ENCODE measurements at places on chromosomes 3 and 15.

- DNase-seq = no peak
Observed at GRCh38 chr3:62824965-62825592, 50.1 kb downstream of the CADPS start.

GRCh38 chr3:104846270-104846669 is 520.4 kb upstream of the ALCAM start:
- DNase-seq = no peak

GRCh38 chr3:9122732-9123364 is 126.6 kb downstream of the SRGAP3 start:
- DNase-seq = no peak

GRCh38 chr15:52405856-52406255 is 110.3 kb upstream of the MYO5C start:
- DNase-seq = peak; percentile 69

DNA sequence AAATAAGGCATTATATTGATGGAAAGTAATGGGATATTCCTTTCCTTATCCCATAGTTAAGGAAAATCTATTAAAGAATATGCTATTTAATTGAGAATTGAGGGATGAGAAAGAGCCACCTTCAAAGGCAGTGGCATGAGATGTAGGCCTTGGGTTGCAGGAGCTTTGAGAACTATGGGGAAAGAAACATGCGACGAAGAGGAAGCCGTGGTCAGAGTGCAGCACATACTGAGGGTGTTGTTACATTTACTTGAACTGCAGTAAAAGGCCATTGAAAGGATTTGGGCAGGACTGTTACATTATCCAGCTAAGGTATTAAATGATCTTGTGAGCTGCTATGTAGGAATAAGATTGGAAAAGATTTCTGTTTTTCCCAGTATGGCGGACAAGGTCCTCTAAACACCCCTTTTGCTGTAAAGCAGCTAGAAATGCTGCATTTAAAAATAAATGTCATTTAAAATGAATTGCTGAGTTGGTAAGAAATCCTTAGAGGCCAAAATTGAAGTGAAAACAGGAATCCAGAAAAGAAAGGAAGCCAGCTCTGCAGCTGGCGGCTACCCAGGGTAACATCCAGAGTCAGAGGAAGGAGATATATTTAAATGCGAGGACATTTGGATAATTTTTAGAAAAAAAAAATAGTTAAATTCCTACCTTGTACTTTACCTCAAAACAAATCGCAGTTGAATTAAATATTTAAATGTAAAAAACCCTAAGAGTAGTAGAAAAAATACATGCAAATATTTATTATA is 61.7 kb downstream of the IL1RAP start:
- peak; percentile 15 for DNase-seq

GRCh38 chr15:83538682-83539081 is 91.5 kb downstream of the SH3GL3 start:
- DNase-seq = no peak

- DNase-seq = no peak
Observed at GRCh38 chr15:39414201-39414600, 166.7 kb upstream of the THBS1 start.

DNA sequence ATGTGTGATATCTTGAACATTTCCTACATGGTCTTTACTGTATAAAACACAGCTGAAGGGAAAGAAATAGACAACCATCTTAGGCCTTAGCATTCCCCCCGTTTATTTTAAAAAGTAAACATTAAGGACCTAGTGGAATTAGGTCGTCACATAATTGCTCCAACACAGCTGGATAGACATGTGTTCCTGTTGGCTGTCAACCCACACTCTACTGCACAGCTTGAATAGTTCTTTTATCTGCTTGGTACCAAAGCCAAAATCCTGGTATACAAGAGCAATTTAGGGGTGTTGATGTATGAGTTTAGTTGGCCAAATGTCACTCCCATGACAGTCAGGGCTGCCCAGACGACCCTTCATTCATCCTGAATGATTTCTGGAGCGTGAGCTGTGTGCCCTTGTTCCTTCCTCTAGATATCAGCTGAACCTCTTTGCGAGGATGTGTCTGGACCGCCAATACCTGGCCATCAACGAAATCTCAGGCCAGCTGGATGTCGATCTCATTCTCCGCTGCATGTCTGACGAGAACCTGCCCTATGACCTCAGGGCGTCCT is 179.7 kb downstream of the ITPR1 start:
- DNase-seq = no peak

GRCh38 chr3:148997623-148998022 is 6.3 kb downstream of the GYG1 start:
- no peak for DNase-seq

- peak; percentile 62 for DNase-seq
Observed at GRCh38 chr3:78912259-78912658, 855.5 kb downstream of the ROBO1 start.

GRCh38 chr3:55554634-55555425 is 67.7 kb upstream of the WNT5A start:
- no peak for DNase-seq

DNA sequence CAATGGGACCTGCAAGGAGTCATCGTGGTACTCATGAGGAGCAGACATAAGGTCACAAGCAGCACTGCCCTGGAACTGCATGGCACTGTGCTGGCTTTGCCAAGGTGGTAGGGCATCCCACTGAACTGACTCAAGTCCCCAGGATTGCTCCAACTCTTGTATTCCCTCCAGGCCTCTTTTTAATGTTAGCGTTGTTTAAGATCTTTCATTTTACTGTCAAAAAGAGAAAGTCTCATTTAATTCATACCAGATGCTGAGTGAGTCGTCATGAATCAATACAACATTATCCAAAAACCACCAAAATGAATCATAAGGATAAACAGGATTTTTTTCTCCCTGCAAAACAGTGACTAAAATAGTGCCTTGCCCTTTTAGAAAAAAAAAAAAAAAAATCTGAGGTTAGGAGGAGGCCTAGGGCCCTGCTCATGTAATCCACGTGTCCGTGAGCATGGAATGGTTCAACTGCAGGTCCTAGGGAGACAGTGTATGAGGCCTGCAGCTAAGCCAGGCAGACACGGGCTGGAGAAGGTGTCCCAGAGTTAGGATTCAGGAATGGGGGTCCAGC is 36.7 kb upstream of the BLM start:
- DNase-seq = no peak

DNA sequence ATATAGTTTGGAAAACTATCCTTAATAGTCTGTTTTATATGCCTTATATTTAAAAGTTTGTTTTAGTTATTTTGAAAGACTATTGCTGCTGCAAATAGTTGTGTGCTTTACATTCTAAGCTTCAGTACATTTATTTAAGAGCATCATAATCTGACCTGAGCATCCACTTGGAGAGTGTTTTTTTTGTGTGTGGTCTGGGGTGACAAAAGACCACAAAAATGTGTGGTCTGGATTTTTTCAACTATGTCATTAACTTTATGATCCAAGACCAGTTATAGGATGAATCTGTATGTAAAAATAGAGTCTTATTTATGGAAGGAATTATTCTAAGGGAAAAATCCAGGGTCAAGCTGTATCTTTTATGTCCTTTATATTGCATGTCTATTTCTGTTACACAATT is 77.4 kb downstream of the SLTM start:
- no peak for DNase-seq

DNA sequence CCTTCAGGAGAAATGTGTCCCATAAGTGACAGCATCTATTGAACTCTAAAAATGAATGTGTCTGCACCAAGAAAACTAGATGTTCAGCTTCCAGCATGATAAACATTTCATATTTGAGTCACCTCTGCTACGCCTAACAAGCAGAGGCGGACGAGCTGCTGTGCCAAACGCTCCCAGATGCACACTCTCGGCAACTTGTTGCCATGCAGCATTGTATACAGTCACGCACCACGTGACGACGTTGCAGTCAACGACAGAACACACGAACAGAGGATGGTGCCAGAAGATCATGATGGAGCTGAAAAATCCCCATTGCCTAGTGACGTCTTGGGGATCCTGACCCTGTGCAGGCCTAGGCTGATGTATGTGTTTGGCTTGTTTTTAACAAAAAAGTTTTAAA is 137.5 kb downstream of the XXYLT1 start:
- DNase-seq = peak; percentile 55

GRCh38 chr3:72482589-72483321 is 365.5 kb downstream of the SHQ1 start:
- no peak for DNase-seq

DNA sequence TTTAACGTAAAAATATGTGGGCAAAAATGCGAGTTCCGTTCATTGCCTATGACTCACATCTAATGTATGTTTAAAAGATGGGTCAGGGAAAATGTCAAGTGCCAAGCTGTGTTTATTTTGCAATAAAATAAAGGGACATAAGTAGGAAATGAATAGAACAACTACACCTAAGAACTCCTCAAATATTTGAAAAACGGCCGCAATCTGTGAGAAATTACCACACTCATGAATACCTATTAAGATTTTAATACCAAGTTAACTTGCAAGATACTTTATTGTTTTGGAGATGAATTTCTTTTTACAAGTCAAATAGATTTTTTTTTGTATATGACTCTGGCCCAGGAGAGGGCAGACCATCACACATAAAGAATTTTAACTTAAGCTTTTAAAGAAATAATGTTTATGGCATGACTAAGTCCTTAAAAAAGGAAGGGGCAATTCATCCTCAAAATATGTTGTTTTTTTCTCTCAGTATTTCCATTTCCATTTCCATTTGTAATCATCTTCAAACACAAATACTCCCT is 152.7 kb downstream of the SUCNR1 start:
- DNase-seq = peak; percentile 6

DNA sequence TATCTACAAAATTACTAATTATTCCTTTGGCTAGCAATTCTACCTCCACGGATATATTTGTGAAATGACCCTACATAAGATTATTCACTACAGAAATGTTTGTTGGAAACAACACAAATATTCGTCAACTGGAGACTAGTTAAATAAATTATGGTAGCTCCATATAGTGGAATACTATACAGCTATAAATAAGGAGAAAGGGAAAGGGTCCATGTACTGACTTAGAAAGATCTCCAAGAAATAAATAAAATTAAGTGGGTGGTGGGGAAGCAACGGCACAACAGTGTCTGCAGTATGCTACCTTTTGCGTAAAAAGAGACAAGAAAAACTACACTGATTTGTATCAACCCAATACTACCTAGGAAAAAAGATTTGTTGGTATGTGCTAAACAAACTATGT is 96.7 kb upstream of the BHLHE40 start:
- no peak for DNase-seq

DNA sequence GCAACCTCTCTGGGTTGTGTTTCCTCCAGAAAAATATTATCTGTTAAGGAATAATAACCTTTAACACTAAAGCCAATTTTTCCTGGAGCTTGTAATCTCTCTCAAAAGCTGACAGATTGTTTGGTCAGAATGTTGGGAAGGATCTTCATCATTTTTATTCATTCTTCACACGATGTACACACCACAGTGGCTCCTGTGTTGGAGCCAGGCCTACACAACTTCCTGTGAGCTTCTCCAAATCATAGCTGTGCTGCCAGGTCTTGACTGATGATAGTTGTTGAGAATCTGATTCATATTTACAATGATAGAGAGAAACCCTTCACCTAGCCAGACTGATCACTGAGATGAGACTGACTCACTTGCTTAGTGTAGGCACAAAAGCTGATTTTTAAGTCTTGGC is 151.0 kb upstream of the ROBO2 start:
- DNase-seq = peak; percentile 60

GRCh38 chr15:50224606-50225005 is 40.9 kb downstream of the HDC start:
- DNase-seq = no peak

- no peak for DNase-seq
Observed at GRCh38 chr15:65914981-65915925, 46.0 kb downstream of the RAB11A start.

DNA sequence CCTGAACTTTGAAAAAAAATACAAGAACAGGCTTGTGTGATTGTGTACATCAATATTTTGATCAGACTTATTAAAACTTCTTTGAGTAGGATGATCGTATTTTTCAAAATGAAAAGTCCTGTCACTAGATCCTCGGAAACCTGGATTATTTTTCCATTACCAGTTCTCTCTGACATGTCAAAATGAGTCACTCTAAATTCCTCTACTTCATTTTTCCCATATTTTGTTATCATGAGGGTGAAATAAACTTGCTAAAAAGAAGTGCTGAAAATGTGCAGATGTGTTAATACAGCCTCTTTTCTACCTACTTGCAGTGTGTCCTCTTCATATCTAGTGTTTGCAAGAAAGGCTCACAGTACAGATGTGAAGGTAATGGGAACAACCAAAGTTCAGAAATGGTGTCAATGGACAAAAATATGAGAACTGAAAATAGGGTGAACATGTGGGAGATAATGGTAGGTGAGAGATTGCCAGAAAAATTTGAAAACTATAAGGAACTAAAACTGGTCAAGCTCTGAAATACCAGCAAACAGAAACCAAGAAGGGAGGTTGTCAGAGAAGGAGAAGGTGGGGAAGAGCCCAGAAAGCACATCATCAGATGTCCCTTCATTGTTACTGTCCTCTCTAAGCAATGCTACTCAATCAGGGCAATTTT is 108.2 kb downstream of the EOMES start:
- DNase-seq = no peak

DNA sequence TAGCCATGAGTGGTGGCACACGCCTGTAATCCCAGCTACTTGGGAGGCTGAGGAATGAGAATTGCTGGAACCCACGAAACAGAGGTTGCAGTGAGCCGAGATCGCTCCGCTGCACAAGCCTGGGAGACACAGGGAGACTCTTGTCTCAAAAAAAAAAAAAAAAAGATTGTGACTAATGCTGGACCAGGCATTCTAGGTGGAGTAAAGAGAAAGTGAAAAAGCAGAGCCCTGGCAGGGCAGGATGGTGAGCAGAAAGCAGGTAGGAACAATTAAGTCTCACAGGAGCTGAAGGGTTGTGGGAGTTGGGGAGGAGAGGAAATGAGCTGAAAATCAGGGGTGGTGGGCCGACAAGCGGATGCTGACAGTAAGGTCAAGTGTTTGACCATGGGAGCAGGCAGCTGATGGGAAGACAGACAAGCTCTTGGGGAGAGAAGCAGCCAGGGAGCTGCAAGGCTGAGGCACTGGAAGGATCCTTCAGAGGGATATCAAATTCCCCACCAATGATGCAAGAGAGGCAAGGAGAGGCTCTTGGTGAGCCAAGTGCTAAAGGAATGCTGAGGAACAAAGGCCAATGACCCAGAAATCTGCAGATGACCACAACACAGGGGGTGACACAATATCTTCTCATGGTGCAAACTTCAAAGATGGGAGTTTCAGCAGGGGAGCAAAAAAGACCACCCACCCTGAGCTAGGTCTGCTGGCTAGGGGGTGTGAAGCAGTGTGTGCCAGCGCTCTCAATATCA is 251.1 kb downstream of the ULK4 start:
- DNase-seq = no peak

DNA sequence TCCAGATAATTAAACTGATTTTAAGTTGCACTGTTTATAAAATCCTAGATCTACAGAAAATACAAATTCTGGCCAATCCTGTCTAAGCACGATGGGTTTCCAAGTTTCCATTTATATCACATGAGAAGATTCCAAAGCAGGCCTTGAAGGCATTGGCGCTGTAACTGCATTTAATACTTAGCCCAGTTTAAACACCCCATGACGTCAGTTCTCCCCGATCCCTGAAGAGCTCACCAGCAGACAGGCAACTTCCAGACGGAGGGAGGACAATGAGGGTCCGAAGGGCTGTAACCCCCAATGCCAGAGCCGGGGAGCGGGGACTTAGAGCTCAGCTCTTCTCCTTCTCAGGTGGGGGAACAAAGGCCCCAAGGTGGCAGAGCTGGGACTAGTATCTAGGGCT is 117.3 kb downstream of the XXYLT1 start:
- DNase-seq = no peak
